Activated naive CD4-positive, alpha-beta T cell treated with anti-CD3 and anti-CD28 coated beads, Interleukin-2, amount 50 U/mL, for 72 hours (primary cell): ENCODE measurements at places on chromosomes 3 and 15.

DNA sequence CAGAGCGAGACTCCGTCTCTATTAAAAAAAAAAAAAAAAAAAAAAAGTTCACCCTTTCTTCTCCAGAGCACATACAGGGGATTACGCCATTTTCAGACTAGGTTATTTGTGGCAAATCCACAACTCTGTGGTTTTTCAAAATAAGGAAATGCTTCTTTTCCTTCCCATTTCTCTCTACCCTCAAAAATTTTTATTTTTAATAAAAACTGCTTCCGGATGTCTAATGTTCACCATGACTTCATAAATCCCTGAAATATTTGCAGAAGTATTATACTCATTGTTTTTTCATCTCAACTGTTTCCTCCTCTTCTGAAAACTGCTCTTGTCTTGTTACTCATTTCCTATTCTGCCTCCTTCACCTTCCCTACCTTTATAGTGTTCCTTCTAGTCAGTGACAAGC is 45.0 kb upstream of the SLC12A8 start:
- DNase-seq: no peak

DNA sequence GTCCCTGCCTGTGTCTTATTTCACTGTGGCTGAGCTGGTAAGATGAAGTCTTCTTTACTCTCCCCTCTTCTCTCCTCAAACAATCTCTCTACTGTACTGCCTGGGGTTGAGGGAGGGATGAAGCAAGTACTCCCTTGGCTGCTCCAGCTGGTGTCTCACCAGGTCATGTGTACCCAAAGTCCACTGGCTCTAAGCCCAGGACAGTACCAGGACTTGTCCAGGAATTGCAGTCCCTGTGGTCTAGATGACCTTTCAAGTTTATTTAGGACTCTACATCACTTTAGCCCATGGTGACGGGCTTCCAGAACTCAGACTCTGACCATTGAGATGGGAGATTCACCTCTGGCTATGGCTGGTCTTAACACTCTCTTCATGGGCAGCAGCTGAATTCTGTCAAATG is 17.5 kb upstream of the SLC27A2 start:
- no peak for DNase-seq

- no peak for DNase-seq
These were observed 98.2 kb upstream of the UBE3A start for GRCh38 chr15:25536801-25537611.

- no peak for DNase-seq
These were observed at the start of gene ALPK3 for GRCh38 chr15:84816694-84817465. Gene ALPK3 (plus strand): TSS chr15:84817356. CDS start chr15:84817453, 97 bp downstream.

- no peak for DNase-seq
These were observed 20.3 kb upstream of the SEC62 start for GRCh38 chr3:169946336-169946735.

DNA sequence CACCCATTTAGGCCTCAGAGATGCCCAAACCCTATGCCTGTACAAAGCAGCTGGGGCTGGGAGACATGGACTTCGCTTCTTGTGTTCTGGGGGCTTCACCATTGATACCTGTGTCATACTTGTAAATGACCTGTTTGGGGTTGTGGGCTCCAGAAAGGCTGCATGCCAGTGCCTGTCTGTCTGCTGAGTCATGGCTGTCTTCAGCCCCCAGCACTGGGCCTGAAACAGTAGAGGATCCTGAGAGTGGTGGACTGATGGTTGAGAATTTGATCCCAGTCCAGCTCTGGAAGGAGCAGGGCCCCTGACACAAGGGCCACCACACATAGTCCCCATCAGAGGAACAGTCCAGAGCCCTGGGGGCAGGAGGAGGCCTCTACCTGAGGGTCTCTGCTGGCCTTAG is 24.6 kb upstream of the APEH start:
- no peak for DNase-seq

- DNase-seq: no peak
These were observed 15.0 kb downstream of the BHLHE40 start for GRCh38 chr3:4994144-4994730.

- no peak for DNase-seq
These were observed 222.2 kb upstream of the GADL1 start for GRCh38 chr3:31116651-31117050.

GRCh38 chr15:25771338-25771706 is 91.8 kb downstream of the ATP10A start:
- DNase-seq: no peak

DNA sequence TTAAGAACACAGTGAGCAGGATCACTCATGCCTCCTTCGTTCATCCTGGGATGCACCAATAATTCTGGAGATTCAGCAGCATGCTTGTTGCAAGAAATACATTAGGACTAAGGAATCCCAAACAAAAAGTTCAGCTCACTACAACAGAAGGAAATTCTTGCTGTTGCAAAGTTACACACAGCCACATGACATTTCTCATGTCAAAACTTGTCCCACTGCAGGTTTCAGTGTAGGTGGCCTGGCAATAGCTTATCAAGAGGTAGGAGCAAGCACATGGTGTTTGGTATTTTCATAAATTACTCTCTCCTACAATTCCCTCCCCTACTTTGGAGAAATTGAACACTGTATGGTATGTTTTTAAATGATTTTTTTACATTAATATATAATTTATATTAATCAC is 399.6 kb upstream of the EPHA3 start:
- DNase-seq: no peak

- DNase-seq: no peak
These were observed 46.0 kb downstream of the KLF13 start for GRCh38 chr15:31372635-31373091.

- DNase-seq: no peak
These were observed 15.5 kb upstream of the SCAANT1 start for GRCh38 chr3:63927422-63928280.

DNA sequence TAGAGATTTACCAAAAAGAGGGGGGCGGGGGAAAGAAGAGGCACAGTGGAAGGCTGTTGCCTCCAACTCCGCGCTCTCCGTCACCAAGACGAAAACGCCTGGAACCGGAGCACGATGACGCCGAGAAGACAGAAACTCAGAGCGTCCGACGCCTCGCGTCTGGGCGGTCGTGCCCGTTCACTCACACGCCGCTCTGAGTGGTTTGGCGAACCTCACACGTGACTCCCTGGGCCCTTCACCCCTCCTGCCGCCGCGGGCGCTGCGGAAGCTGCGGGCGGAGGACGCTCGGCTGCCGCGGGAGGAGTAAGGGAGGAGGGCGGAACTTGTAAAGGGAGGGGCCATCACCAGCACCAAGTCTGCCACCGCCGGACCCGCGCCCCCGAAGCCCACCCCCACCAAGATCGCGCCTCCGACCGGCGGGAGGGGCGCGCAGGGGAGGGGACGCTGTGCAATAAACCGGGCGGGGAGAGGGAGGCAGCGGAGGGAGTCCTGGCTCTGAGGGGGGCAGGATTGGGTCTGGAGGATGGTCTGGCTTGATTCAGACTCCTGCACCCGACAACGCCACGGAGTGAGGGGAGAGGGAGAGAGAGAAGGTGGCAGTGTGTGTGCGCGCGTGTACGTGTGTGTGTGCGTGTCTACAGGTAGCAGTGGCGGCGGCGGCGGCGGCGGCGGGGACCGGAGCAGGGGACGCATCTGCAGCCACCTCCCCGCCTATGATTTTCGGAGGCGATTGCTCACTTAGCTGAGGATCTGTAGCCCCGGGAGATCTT is 1.9 kb upstream of the NLGN1 start:
- peak; percentile 35 for DNase-seq

DNA sequence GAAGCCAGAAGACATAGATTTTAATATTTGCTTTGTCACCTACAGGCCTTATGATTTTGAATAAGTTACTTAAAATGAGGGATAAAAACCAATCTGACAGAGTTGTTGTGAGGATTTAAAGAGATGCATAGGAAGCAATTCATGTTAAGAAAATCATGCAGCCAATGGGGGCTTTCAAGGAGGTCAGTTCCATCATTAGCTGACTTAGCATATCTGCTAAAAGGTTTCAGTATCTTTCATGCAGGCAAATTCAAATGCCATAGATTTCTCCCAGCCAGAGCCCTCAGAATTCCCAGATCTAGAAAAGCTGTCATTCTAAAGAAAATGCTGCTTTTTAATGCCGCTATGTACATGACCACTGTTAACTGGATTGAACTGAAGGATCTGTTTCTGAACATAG is 176.1 kb downstream of the GOLIM4 start:
- DNase-seq: no peak

- DNase-seq: no peak
These were observed 57.7 kb downstream of the PIK3R4 start for GRCh38 chr3:130688697-130689470.

DNA sequence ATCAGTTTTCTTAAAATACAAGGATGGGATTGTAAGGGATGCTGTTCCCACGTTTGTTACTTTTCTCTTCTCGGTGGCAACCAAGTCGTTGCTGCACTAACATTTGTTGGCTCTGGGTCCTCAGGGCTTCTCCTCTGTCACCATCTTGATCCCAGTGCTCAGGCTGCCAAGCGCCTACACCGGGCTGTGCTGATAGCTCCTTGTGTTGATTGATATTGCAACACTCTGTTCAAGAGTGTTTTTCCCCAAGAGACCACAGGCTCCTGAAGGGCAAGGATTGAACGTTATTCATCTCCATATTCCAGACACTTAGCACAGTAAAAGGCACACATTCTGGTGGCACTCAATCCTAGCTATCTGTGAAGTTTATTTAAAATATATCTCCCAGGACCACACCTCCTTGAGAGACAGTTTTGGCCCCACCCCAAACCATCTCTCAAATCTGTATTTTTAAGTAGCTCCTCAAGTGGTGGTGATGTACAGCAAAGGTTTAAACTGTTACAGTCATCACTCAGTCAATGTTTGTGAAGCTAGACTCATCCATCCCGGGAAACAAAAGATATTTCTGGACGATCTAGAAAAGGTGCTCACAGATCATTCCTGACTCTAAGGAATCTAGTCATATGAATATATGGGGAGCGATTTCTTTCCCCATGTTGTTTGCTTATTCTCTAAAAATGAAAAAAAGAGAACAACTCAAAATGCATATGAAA is 38.5 kb upstream of the FOXP1 start:
- DNase-seq: no peak

GRCh38 chr3:136778865-136779264 is 26.7 kb upstream of the STAG1 start:
- no peak for DNase-seq

DNA sequence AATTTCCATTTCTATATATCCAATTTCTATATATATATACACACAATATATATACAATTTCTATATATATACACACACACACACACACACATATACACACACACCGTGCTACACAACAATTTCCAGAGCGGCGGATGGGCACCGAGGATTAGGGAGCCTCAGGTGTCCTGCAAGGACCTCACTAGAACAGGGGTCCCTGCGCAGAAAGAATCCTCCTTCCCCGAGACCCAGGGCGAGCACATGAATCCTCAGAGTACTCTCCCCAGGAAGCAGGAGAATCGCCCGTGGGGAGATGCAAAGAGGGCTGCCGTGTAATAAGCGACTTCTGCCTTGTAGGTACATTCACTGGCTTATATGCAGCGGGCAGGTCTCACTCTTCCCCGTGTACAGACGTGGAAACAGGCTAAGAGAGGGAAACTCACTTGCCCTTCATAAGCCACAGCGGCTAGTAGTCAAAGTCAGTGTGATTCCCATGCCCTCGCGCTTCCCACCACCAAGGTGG is 467 bp downstream of the PIF1 start:
- no peak for DNase-seq

DNA sequence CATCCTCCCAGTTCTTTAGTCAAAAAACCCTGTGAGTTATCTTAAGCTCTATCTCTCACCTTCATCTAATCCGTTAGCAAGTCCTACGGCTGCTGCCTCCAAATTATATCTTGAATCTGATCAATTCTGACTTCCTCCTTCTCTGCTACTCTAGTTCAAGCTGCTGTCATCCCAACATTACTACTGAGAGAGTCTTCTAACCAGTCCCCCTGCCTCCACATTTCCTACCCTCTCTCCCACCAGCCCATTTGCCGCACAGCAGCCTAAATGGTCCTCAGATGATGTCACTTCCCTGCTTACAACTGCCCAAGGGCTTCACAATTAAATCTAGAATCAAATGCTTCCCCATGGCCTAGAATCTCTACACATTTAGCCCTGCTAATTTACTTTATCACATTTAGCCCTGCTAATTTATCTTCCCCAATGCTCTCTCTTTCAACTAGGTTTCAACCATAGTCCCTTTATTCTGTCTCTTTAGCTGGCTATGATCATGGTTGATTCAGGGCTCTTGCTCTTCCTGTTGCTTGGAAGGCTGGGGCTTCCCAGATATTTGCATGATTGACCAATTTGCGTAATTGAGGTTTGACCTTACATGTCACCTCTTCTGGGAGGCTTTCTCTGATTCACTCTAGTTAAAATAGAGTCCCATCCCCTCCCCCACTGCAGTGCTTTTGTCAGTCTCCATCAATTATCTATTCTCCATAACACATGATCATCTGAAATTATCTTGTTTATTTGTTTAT is 11.0 kb upstream of the ARL14 start:
- DNase-seq: no peak

- DNase-seq: peak; percentile 78
These were observed at the start of gene CYFIP1 for GRCh38 chr15:22980189-22981050. Gene CYFIP1 (minus strand): TSS chr15:22980368. CDS start chr15:22947285, 33,083 bp downstream.

DNA sequence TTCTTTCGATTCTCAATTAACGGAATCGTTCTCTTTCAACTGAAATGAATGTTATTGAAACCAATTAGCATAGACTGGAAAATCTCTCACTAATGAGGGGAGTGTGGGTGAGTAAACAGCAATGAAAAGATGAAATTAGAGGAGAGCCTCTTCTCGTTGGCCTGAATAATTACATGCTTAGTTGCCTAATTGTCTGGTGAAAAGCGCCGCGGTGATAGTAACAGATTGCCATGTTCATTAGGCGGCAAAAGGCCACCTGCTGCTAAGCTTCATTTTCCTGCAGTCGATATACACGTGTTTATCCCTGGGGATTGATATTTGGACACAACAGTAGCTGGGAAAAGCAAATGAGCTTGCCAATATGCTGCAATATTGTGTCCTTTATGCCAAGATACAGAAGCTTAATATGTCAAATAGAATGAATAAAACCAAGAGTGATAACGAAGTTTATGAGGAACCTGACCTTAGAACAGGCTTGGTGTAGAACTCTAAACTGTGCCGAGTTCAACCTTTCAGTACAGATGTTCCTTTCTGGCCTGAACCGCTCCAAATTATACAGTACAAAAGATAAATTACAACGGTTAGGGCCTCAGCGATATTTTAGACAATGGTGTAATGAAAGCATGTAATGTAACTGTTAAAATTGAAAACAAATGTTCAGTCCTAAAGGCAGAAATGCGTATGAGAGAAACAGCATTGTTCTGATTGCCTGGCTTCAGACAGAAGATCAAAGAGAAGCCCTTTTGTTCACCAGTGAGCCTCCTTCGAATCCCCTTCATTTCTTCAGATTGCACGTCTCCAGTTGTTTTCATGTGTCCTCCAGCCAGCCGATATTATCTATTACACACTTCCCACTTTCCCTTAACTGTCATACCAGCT is 185.2 kb downstream of the SHOX2 start:
- no peak for DNase-seq
